Fibroblast of skin of right quadriceps (primary cell): ENCODE measurements at places on chromosomes 7 and 10.

DNA sequence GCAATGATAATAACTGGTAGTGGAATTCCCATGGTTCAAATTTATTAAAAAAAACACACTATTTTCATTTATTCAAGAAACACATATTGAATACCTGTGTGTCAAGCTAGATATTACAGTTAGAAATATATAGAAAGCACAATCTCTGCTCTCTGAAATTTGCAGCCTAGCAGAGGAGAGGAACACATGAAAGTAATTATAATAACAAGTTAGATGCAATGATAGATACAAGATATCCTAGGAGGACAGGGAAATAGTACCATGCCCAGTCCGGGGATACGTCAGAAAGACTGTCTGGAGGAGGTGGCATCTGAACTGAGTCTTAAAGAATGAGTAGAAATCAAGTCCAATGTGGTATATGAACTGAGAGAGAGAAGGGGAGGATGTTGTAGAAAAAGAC is 485.6 kb upstream of the C7orf33 start:
- DNase-seq: no peak

- DNase-seq: peak; percentile 73
Measured at GRCh38 chr7:151248346-151249033, at the start of gene SMARCD3. Gene SMARCD3, minus strand, starts transcription at chr7:151248694. Its CDS starts 132 bp downstream, at chr7:151248562.

GRCh38 chr7:127769137-127769536 is 117.1 kb downstream of the SND1 start:
- no peak for DNase-seq

GRCh38 chr10:78082636-78083035 is 49.0 kb downstream of the RPS24 start:
- no peak for DNase-seq

DNA sequence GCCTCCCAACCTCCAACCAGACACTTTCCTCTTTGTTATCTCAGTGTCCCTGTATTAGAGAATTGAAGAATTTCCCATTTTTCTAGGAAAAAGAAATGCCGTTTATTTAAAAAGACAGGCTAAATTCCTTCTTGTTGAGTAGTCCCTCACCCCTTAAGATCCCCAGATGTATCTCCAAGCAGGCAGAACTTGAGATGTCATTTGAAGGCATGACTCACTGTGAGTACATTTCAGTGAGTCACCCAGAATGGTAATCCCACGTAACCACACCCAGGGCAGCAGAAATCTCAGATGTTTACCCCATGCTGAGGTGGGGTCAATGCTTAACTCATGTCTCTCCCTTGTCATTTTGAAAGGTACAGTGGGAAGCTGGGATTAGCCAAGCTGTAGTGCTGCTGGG is 4.4 kb downstream of the ZNF655 start:
- peak; percentile 99 for DNase-seq

- DNase-seq: no peak
Measured at GRCh38 chr7:87310790-87311419, 34.6 kb upstream of the CROT start.

DNA sequence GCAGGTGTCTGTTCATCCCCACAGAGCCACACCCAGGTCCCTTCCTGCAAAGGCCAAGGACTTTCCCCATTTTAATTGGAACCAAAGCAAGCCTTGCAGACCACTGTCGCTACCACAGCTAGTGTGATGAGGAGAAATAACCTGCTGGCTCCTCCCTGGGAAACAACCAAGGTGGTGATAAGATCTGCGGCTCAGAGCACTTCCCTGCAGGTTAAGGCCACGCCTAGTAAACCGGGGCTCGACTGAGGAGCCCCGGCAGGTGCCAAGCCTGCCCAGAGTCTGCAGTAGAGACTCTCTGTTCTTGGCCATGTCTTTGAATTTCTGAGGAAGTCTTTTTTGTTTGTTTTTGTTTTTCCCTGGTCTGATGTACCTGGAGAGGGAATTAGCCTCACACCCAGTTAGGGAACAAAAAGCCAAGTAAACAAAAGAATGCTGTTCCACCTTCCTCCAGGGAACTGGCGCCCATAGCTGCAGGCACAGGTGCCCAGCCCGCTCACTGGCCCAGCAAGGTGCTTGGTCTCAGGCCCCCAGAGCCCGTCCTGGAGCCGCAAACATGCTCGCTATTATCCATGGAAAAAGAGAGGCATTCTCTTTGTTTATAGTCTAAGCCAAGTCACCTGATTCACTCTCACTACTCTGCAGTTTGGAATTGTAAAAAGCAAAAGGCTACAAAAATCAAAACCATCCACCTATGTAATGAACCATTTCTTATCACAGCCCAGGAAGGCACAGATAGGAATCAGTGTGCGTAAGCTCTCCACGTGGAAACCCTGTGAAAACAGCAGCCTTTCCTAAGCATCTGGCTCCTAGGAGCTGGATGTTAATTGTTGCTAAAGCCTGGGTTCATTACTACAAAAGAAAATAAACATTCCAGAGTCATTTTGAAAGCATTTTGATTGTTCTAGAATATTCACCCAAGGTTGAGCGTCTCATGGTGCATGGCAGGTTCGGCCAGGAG is 2.7 kb downstream of the GPR146 start:
- no peak for DNase-seq

DNA sequence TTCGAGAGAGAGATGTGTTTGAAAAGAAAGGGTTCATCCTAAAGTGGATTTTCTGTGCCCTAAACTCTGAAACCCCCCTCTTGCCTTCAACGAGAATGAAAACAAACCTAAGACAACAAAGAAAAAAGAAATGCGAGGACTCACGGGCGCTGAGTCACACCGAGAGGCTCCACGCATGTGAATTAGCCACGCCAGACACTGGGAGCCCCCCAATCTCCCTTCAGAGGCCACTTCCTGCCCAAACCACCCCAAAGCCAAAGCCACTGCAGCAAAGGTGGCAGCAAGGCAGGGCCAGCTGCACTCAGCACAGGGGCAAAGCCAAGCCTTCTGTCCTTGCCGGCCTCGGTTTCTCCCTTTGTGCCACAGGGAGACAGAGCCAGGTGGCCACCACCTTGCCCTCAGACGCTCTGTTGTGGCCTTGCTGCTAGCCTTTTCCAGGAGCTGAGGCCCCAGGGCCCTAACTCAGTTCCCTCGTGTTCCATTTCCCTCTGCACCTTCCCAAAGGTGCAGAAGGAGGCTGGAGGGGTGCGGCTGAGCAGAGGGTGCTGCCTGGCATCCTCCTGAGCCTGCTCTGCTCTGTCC is 93.3 kb downstream of the FAM53B start:
- DNase-seq: no peak

- DNase-seq: peak; percentile 51
Measured at GRCh38 chr7:77330169-77330882, 85.8 kb downstream of the GSAP start.

DNA sequence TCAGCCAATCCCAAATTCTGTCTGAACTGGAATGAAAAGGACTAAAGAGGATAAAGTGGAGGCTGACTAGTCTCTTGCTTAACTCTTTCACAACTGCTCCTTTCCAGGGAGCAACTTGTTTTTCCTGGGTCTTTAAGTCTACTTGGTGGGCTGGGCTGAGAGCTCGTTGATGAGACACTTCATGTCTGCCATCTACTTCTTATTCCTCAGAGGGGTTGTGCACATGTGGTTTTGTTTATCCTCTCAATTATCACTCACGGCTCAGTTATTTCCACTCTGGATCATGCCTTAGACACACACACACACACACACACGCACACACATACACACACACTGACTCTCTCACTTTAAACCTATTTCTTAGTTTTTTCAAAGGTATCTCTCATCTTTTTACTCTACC is 298.6 kb upstream of the MTPN start:
- DNase-seq: peak; percentile 7

- DNase-seq: peak; percentile 55
Measured at GRCh38 chr7:91089382-91089963, 174.8 kb upstream of the FZD1 start.

DNA sequence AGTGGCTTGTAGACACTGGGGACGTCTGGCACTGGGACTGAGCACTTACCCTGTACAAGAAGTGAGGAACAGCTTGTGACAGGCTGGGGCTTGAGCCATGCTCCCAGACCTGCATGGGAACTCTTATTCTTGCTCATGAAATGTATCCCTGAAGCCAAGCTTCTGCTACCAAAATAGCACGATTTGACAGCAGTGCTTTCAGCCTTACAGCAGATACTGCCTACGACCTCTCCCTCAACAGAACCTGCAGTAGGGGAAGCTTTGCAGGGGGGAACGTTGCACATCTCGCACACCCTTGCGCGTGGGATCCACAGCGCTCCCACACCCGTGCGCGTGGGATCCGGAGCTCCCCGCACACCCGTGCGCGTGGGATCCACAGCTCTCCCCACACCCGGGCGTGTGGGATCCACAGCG is 88.0 kb downstream of the CREM start:
- DNase-seq: no peak

- DNase-seq: no peak
Measured at GRCh38 chr10:49237985-49238384, 49.8 kb upstream of the TMEM273 start.

DNA sequence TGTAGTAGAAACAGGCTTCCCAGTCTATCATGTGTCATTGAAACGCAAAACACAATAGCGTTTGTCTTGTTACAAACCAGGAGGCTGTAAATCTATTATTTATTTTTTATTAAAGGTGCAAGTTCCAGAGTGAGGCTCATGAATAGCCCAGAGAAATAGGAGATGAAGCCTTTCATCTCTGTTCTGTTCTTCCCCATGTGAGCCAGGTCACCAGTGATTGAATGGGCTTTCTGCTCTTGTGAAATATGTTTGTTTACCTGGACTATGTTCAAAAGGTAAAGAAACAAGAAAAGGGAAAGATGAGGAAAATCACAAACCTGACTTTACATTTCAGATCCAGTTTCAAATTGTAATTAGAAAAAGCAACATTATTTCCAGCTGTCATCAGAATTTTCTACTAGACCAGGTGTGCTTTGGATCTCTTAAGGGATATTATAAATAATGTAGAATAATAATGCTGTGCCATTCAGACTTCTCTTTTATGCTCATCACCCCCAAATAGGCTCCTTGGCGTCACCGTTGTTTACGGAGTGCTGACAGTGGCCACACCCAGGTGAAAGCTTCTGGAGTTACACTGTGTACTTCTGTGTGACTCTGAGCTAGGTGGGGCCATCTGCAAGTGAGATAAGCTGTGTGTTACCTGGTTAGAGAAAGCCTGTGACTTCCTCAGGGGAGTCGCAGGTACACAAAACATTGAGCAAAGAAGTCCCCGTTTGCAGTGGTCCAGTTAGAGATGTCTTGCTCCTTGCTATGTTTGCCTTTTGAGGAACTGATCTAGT is 274.9 kb downstream of the SDK1 start:
- DNase-seq: no peak

- DNase-seq: no peak
Measured at GRCh38 chr7:36287371-36288241, 102.1 kb upstream of the ANLN start.

GRCh38 chr7:151086802-151087244 is 548 bp downstream of the AGAP3 start:
- DNase-seq: no peak

DNA sequence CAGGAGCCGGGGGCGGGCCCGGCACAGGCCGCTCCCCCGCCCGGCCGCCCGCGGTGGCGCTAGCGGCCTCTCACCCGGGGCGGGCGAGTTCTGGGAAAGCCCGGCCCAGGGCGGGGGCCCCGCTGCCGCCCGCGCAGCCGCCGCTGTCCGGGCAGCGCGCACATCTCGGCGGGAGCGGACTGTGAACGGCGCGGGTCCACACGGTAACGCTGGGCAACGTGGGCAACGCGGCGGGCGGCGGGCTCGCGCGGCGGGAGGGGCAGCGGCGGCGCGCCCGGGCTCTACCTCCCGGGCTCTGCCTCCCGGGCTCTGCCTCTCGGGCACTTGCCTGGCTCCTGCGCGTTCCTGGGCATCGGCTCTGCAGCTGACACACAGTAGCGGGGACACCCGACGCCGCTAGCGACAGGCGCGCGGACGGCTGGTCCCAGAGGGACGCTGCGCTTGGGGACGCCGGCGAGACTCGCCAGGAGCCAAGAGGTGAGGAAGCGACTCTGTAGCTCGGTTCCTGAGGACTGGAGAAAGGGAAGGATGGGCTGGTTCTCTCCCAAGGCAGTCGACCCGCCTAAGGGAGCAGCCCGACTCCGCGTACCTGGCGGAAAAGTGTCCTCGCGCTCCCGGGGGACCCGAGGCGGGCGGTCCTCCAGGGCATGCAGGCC is at the start of gene PLCE1:
Gene PLCE1, plus strand, starts transcription at position 150 of the 656 bp plus-strand sequence. CDS start 37,116 bp downstream, outside the sequence.
- peak; percentile 27 for DNase-seq

GRCh38 chr10:106636766-106637491 is 527.6 kb downstream of the SORCS1 start:
- no peak for DNase-seq

DNA sequence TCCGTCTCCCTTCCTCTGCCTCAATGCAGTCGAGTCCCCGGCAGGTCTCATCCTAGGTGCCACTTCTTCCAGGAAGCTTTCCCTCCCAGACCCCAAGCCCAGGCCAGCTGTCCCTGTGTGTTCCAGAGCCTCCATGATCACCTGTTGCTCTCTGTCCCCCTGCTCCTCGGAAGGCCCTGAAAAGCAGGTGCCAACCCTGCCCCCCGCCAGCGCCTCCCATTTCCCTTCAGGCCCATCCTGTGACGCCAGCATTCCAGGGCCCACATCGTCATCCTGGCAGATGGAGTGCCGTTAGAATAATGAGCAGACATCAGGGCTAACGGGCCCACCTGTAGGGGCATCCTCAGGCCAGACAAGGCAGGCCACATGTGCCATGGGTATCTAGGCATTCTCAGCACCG is 253.0 kb upstream of the PPP2R2D start:
- DNase-seq: no peak

- no peak for DNase-seq
Measured at GRCh38 chr7:38545977-38546376, 85.2 kb downstream of the AMPH start.

GRCh38 chr10:50469288-50469687 is 154.5 kb downstream of the SGMS1 start:
- DNase-seq: peak; percentile 58

- peak; percentile 73 for DNase-seq
Measured at GRCh38 chr7:42189535-42189934, 47.5 kb downstream of the GLI3 start.

- no peak for DNase-seq
Measured at GRCh38 chr7:29483219-29484104, 80.2 kb upstream of the PRR15 start.

- no peak for DNase-seq
Measured at GRCh38 chr10:130546841-130547240, 410.6 kb downstream of the GLRX3 start.

- no peak for DNase-seq
Measured at GRCh38 chr10:112217386-112218035, 33.9 kb upstream of the GPAM start.

DNA sequence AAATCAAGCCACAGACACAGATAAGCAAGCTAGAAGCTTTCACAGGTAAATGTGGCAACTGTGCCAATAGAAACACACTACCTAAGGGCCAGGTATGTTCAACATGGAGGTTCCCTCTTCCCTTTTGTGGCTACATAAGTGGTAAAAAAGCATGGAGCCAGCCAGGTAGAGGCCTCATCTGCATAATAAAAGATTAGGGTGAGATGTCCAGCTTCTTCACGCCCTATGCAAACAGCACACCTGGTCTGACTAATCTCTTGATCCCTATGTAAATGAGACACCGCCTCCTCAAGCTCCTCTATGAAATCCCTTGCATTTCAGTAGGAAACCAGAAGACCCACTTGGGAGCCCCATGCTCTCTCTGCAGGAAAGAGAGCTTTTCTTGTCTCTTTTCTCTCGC is 282.2 kb downstream of the NEBL start:
- DNase-seq: no peak

- DNase-seq: no peak
Measured at GRCh38 chr7:100352984-100353684, 4.8 kb upstream of the PILRB start.

- no peak for DNase-seq
Measured at GRCh38 chr7:83072576-83073517, 89.8 kb downstream of the PCLO start.
